Iris pigment epithelial cell (primary cell): ENCODE measurements at places on chromosomes 13 and 19.
A peak's percentile ranks its signal among the peaks of the same experiment; 100 is the strongest.

DNA sequence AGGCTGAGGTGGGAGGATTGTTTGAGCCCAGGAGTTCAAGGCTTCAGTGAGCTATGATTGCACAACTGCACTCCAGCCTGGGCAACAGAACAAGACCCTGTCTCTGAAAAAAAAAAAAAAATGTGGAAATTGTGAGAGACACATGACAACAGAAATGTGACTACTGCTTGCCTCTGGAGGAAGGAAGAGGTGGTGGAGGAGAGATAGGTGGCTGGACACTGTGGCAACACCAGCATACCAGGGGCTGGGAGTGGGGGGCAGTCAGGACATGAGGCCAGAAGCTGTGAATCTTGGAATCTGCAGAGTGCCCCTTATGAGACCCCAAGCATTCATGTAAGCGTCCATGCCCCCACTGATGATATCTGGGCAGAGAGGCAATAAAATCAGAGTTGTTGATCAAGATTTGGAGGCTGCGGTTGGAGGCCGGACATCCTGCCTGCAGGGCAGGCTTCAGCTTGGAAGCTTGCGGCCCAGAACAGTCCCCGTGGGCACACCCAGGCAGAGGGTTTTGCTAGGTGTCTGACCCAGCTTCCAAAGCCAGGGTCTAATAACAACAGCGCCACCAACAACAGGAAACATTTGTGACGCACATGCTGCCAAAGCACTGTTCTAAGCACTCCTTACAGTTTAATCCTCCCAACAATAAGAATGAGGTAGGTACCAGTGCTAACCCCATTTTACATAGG is 16.9 kb downstream of the FAM187B start:
- DNase-seq, result no peak

GRCh38 chr19:8494158-8494557 is 8.3 kb downstream of the PRAM1 start:
- DNase-seq, result no peak

GRCh38 chr13:23433171-23434153 is at the start of gene SACS:
Gene SACS, minus strand, starts transcription at chr13:23433702. Its CDS starts 22,463 bp downstream, at chr13:23411239.
- peak; percentile 55 for DNase-seq

DNA sequence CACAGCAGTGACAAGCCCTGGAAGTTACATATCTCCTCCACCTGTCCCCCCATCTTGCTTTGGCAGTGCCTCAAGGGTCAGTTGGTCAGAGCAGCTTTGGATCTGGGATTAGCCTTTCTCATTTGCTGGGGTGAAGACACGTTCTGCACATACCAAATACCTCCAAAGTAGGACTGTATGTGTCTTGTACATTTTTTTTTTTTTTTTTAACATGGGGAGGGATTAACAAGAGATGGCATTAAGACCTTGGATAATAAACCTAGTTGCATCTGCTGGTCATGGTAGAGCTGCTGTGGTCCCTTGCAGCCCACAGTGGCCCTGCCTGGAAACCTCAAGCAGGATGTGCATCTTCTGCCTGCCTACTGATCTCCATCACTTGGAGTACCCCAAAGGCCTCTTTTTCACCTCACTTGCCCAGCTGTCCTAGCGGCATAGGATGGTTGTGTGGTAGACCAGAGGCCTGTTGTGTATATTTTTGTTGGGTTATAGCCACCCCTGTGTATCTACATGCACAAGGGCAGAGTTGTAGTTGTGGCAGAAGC is 2.5 kb downstream of the RPS19 start:
- no peak for DNase-seq

DNA sequence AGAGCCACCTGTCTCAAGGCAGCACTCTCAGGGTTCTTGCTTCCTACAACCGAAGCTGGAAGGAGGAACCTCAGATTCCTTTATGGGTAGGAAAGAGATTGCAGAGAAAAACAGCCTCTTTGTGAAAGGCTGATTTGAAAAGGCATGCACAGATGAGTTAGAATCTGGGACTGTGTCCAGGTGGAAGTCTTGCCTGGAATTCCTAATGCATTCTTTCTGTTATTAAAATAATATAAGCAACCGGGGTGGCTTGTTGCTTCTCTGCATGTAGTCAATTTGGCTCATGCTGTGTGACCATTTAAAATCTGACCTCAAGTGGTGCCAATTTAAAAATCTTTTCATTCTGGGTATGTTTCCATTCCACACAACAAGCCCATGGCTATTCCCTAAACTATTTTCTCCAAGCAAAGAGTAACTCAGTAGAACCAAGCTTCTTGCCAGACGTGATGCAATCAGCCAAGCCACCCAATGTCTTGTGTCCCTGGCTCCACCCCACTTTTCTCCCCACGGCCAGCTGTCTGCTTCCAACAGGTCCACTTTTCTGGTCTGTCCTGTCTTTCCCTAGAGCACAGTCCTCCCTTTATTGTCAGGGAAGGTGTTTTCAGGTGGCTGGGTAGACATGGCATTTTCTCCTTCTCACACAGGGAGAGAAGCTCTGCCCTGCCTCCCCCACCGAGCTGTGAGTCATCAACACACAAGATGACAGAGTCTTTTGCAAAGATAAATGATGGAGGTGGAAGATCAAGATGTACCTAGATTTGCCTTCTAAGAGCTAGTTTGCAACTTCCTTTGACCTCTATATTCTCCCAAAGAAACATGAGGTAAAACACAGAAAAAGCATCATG is 394.3 kb downstream of the FOXO1 start:
- peak; percentile 84 for DNase-seq

DNA sequence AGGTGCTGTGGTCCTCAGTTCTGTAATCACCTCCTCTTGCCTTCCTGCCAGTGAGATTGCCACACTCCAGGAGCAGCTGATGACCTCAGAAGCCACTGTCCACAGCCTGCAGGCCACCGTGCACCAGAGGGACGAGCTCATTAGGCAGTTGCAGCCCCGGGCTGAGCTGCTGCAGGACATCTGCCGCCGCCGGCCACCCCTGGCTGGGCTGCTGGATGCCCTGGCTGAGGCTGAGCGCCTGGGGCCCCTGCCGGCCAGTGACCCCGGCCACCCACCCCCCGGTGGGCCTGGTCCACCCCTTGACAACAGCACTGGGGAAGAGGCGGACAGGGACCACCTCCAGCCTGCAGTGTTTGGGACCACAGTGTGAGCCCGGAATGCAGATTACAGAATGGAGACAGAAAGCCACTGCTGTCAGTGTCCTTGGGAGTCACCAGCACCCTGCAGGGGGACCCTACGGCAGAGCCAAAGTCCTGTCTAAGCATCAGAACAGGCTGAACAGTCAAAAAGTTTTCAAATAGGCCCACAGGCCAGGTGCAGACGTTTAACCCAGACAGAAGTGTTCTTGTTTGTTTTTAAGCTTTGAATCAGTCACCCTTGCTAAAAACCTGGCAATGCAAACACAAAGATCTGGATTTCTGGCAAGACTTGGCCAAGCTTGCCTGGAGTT is 4.2 kb downstream of the VMAC start:
- DNase-seq, result no peak

GRCh38 chr19:3150739-3151329 is 15.0 kb downstream of the GNA15 start:
- DNase-seq, result no peak

DNA sequence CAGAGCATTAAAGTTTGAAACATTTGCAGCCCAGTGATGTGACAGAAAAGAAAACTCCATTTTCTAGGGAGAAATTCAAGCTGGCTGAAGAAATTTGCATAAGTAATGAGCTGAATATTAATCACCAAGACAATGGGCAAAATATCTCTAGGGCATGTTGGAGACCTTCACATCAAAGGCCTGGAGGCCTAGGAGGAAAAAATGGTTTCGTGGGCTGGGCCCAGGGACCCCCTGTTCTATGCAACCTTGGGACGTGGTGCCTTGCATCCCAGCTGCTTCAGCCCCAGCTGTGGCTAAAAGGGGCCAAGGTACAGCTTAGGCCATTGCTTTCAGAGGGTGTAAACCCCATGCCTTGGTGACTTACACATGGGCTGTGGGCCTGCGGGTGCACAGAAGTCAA is 5.7 kb upstream of the CLEC4M start:
- no peak for DNase-seq

DNA sequence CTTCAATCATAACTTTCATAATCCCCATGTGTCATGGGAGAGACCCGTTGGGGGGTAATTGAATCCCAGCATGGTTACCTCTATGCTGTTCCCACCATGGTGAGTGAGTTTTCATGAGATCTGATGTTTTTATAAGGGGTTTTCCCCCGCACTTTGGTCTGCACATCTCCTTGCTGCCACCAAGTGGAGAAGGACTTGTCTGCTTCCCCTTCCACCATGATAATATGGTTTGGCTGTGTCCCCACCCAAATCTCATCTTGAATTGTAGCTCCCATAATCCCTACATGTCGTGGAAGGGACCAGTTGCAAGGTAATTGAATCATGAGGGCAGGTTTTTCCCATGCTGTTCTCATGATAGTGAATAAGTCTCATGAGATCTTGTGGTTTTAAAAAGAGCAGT is 524.9 kb downstream of the SLITRK5 start:
- no peak for DNase-seq

- no peak for DNase-seq
These were observed 8.1 kb upstream of the NKPD1 start for GRCh38 chr19:45168767-45169351.

DNA sequence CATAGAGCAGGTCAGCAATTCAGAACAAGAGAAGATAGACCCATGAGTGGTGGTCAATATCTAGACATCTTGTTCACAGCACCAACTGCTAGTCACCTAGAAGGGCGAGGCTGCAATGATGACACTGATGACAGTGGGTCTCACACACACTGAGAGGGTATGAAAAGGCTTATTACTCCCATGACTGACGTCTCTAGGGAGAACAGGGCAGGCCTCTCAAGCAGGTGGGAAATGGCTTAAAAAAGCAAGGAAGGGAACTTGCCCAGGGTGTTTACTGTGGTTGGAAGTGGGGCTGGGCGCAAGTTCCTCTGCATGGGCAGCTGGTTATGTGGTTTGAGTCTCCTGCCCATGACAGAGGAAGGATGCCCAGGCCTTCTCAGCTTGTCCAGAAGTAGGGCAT is 33.8 kb downstream of the ZNF44 start:
- no peak for DNase-seq

DNA sequence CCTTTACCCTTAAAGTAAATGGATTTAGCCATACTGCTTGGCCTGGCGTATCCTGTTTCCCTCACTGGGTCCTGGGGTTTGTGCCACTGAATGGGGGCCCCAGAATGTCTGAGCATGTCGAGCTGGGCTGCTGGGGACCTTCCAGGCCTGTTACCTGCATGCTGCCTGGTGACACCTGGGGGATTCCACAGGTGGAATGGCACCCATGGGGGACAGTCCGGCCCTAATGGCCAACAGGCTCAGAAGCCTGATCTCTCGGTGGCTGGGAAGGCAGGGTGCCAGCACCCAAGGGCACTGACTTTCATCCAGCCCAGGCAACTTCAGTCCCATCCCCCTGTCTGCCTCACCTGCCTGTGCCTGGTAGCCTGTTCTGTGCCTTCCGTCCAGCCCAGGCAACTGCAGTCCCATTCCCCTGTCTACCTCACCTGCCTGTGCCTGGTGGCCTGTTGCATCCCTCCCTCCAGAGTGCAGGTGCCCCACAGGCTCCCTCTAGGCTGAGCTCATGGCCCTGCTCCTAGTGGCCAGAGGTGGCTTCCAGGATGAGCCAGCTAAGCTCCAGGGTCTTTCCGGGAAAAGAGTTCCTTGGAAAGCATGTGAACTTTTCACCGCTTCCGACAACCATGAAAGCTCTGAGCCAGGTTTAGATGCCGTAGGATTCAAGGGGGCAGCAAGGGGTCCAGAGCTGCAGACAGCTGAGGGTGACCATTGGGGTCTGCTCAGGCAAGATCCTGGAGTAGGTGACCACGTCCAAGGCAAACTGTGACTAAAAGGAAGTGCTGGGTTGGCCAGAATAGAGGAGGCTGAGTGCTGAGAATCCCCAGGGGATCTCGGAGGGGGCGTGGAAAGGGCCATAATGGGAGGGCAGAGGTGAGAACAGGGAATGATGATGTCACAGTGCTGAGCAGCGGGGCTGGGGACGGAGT is 30.3 kb upstream of the ZNF492 start:
- DNase-seq, result no peak

- DNase-seq, result peak; percentile 48
These were observed 74.6 kb downstream of the GNG7 start for GRCh38 chr19:2627855-2628254.

DNA sequence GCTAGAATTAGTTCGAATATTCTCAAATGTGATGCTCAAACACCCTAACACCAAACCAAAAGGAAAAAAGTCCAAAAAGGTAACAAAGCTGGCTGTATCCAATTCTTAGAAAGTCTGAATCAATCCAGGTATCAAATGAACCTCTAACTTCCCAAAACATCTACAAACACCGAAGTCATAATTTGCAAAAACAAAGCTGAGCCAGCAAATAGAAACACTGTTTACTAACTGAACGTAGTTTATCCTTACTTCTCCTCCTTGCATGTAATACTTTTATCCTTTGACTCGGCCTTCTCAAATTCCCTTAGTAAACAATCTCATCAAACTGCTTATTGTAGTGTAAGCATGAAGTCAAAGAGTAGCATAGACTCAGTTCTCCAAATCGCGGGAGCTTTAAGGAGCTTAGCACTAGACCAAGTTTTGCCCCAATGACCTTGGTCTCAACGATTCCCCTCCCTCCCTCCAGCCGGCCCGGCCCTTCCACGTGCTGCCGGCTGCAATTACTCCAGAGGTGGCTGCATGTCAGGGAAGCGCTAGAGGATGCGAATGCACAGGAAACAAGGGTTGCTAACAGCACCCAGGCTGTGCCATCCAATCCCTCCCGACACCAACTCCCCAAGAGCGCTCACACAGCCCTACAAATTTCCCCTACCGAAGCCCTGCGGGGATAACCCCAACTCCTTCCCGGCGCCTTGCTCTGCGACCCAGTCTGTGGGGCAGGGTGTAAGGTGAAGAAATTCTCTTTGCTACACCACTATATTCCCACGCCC is 693 bp downstream of the XPO4 start:
- peak; percentile 60 for DNase-seq

GRCh38 chr19:18795540-18795939 is 4.4 kb upstream of the COMP start:
- DNase-seq, result peak; percentile 17

DNA sequence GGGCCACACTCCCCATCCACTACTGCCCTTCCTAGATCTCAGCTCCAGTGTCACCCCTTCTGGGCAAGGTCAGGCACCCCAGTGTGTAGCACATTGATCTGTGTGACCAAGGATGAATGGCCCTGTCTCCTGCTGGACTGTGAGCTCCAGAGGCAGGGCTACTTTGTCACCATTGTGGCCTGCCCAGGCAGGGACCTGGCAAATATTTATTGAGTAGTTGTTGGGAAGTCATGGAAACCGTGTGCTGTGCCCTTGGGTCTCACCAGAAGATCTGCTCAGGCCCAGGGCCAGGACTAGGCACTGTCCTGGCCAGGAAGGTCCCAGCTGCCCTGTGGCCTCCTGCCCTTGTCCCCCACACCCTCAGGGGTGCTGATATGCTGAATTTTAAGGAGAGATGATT is 10.5 kb downstream of the NACC1 start:
- no peak for DNase-seq

DNA sequence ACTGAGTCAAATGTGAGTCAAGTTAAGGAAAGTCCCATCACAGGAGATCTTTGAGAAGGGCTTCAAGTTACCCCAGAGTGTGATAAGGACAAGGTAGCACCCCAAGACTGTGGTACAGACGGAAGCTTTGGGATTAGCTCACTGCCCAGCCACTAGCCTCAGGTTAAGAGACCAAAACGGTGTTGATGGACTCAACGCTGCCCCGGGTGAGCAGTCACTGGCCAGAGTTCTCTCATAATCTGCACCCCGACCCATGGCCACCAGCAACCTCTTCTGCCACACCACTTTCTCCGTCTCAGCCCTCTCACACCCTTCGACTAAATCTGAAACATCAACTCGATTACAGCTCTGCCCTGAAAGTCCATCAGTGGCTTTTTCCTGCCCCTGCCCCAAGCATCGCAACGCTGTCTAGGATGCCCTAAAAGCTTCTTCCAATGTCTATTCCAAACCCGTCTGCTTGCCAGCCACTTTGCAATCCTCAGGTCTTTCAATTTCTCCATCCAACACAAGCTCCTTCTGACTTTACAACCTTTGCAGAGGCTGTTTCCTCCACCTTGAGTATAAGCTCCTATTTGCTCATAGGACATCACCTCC is 5.6 kb downstream of the HNRNPL start:
- no peak for DNase-seq
